Left ventricle myocardium superior (tissue), 1 donor: ENCODE measurements at places on chromosomes 7 and 10.

DNA sequence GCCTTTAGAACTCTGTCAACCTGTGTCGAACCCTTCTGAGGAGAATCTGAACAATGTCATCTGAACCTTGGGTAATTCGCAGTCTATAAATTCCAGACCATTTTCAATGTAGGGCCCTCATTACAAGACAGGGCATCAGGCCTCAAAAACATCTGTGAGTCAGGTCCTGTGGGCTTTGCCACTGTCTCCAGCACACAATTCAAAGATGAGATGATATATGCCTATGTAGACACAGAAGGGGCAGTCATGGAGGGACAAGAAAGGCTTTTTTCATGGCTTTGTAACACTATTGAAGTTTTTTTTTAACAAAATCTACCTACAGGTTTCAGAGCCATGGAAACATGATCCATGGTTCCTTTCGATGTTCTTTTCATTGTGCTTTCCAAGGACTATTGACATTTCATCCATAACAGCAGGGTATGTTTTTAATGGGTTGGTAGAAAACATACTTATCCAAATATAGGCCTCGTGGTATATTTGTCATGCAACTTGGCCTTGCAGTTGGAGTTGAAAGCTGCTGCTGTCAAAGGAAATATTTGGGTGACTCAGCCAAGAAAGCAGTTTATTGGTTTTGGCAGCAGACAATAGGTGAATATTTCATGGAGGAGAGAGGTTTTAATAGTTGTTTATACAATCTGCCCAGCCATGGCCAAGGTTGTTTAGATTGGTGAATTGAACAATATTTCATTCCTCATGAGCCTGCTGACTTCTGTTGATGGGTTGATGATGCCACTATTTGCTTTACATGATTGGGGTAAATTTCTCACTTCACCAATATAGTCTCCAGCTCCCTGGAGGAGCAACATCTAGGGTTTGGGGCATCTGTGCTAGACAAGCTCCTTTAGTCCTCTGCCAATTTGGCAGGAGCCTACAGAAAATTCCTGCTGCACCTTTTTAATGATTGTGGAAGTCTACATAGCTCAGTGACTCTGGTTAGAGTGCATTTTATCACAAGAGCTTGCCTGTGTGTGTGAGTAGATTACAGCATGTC is 158.4 kb upstream of the TMEM72 start:
- DNase-seq: no peak

- DNase-seq: peak; percentile 83
Measured at GRCh38 chr10:77926566-77927401, at the start of gene DLG5. Gene DLG5, minus strand, starts transcription at chr10:77926755. Its CDS starts 235 bp downstream, at chr10:77926520.

DNA sequence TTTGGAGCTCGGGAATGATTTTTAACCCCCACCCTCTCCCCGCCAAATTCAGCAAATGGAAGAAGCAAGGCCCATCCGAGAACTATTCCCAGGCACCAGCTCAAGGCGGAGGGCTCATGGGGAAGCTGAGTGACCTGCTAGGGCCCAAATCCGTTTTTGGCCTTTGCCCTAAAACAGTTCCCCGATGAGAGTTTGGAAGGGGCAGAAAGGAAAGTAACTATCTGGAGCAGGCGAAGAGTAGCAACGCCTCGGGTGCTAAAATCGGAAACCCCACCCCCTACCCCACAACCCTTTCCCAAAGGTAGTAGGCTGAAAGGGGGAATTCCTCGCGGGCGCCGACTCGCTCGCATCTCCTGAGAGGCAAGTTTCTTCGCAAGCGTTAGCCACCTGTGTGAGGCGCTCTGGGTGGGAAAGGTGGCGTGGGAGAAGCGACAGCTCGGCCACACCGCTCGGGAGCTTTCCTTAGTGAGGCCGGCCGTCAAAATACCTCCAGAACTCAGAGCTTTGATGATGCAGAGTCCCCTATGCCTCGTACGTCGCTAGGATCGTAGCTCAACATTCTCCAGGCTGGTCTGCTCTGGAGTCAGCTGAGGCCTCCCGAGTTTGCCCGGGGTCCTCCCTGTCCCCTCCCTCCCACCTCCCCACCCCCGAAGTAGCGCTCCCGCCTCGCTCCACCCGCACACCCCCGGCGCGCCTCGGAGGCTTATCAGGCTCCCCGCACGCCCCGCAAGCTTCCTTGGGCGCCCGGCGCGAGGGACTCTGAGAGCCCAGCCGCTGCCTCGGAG is 642 bp upstream of the PRKG1 start:
- peak; percentile 58 for DNase-seq

- no peak for DNase-seq
Measured at GRCh38 chr10:90887555-90887954, 15.8 kb downstream of the RPP30 start.

DNA sequence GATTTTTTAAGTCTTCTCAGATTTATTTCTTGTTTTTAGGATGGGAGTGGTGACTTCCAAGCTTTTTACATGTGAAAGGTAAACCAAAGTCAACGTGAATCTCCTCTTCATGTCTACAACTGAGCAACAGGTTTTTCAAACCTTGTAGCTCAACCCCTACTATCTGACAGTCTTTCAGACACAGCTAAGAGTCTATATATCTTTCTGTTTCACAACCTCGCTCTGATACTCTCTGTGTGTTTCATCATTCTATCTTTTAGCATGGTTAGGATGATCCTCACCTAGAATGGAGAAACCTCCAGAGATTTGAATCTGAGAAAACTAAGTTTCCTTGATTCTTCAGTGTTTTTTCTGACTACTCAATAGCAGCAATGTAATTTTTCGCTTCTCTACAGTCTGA is 96.1 kb downstream of the EPDR1 start:
- no peak for DNase-seq

DNA sequence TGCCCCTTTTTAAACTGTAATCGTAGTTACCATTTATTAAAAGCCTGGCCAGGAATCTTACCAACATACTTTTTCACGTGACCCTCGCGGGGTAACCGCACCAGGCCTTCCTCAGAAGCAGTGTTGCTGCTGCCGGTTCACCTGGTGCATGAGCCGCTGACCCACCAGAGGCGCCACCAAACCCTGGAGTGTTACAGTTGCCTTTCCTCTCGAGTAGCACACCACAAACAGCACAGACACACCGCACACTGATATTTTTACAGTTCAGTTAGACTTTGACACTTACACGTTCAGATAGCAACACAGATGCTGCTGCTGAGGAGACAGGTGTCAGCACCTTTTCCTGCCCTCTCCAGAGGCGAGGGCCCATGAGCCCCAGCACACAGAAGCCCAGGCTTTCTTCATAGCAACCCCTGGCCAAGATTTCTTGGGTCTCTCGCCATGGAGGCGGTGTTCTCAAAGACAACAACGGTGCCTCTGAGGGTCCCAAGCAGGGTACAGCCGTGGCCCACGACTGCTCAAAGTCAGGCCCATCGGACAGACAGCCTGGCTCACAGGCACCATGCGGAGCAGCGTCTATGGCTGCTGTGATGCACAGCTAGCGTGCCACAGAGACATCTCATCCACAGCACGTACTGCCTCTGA is 123.1 kb downstream of the DIP2C start:
- no peak for DNase-seq

- no peak for DNase-seq
Measured at GRCh38 chr10:99522470-99523250, 10.1 kb upstream of the NKX2-3 start.

DNA sequence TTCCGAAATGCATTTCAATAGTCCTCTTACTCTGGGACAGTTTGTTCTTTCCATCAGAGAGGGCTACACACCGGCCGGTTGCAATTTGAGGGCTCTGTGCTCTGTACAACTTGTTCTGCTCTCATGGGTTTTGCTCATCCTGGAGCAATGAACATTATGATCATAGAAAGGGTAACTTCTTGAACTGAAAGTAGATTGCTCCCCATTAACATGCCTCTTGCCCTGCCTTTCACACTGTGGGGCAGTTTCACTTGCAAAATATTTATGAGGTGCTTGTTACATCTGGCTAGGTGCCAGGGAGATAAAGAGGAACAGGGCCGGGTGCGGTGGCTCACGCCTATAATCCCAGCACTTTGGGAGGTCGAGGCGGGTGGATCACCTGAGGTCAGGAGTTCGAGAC is 97.3 kb upstream of the MPP7 start:
- DNase-seq: no peak

DNA sequence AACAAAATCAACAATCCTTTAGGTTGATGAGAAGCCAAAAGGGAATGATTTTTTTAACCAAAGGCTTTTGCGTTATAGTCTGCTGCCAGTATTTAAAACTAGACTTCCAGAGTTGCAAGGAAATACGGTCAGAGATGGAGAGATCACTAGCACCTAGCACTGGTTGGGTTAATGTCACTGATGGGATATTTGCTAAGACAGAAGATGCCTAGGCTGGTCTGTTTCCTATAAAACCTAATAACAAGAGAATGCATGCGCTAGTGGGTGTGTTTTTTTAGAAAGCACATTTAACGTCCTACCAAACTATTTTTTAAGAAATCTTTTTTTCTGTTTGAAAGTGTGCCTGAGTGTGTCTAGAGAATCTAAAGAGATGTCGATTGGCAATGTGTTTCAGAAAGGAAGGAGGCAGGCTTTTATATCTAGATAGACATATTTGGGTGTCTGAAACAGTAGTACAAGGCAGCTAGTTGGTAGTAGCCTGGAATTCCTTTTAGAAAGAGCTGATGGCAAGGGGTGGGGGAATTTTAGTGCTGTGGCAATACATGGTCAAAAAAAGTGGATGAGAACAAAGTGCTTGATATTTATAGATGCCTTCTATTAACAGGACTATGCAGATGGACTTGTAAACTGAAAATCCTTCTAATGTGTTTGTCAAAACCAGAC is 863 bp downstream of the CALD1 start:
- no peak for DNase-seq

DNA sequence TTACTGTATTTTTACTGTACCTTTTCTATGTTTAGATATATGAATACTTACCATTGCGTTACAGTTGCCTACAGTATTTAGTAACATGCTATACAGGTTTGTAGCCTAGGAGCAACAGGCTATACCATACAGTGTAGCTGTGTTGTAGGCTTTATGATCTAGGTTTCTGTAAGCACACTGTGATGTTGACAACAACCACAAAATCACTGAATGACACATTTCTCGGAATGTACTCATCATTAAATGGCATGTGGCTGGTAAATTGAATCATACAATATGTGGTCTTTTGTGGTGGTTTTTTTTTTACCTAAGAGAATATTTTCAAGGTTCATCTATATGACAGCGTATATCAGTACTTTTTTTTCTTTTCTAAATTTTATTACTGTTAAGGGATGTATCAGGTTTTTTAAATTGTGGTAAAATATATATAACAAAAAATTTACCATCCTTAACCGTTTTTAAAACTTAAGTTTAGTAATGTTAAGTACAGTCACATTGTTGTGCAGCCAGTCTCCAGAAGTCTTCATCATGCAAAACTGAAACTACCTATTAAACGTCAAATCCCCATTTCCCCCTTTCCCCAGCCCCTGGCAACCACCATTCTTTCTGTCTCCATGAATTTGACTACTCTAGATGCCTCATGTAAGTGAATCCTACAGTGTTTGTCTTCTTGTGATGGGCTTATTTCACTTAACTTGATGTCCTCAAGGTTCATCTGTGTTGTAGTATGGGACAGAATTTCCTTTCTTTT is 21.5 kb downstream of the BTAF1 start:
- no peak for DNase-seq

GRCh38 chr10:1369665-1370064 is 313.5 kb downstream of the WDR37 start:
- DNase-seq: no peak

DNA sequence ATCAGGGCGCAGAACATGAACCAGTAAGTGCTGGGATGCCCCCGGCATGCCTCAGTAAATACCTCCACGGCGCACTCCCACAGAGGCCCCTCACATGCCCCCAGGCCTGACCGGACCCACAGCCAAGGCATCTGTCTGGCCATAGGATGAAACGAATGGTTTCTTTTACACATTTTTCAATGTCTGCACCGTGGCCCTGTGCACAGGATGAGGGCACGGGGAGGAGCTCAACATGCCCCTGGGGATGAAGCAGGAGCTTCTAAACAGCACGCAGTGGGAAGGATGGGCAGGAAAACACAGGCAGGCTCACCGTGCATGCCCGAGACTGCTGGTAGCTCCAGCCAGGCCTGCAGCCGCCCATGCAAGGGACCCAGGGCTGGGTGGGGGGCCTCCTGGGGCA is 283.3 kb downstream of the TNS3 start:
- DNase-seq: no peak

- DNase-seq: no peak
Measured at GRCh38 chr7:7504910-7505704, 30.6 kb downstream of the COL28A1 start.

DNA sequence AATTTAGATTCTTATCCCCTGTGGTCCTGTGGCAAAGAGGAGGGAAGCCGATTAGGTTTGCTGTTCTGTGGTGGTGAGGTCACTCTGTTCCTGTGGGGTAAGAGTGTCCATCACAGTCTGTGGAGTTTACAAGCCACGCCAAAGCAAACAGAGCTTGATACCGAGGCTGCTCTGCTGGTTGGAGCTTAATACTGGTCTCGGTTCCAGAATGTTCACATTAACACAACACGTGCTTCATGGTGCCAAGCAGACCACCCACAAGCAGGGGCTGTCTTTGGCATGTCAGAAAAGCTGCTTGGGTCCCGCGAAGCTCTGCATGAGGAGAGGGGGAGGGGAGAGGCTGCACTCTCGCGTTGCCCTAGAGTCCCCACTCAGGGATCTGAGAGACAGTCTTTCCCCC is 47.5 kb downstream of the DNAJB6 start:
- DNase-seq: no peak

GRCh38 chr7:65444899-65445823 is 71.5 kb downstream of the ZNF92 start:
- DNase-seq: no peak

DNA sequence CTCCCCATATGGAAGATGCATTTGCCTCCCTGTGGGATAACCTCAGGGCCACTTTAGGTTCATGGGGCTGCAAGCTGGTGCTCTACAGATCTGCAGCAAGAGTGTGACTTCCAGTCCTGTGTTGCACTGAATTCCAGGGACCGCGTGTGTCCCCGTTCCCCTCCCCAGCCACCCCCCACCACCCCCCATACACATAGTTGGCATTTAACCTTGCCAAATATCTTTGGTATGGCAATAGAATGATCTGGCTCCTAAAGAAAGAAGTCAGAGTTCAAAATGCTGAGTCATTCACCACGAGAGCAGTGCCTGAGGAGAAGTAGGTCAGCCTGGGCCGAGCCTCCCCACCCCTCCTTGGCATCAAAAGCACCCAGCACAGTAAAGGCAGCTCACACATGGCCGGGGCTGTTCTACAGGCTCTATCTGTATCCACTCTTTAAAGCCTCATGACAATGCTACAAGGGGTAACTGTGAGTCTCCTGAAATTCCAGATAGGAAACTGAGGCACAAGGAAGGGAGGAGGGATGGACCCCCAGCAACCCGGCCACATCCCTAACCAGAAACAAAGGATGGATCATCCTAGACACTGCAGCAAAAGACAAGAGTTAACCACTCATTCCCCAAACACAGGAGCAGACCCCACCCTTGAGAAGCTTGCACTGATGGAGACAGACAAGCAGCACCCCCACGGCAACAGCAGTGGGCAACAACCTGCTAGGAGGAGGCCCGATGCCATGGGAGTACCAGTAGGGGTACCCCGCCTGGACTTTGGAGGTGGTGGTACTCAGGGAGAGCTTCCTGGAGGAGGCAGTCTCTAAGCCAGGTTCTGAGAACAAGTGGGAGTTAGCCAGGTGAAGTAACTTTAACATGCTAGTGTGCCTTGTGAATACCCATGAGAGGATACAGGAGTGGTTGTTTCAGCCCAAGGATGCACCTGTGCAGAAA is 70.3 kb upstream of the NANOS1 start:
- DNase-seq: peak; percentile 79

- no peak for DNase-seq
Measured at GRCh38 chr10:9075420-9075819, 1020.9 kb downstream of the GATA3 start.
